Stimulated activated CD4-positive, alpha-beta T cell treated with anti-CD3 and anti-CD28 coated beads, Interleukin-4, amount 100 ng/mL, for 24 hours (primary cell): ENCODE measurements at places on chromosomes 3 and 15.
A peak's percentile ranks its signal among the peaks of the same experiment; 100 is the strongest.

DNA sequence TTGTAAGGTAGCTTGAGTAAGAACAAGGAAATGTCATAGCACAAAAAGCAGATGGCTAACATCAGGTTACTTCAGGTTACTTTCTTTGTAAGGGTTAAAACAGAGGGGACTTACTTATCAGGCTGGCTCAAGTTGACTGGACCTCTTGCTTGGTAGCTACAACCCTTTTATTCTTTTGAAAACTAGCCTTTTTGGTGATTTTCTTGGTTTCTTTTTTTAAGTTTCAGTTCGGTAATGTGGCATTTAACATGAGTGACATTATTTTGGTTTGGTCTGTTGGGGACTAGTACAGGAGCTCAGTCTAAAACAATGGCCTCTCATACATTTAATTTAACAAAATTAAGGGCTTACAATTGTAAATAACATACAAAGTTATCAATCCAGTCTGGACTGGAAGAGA is 621.4 kb downstream of the OTOL1 start:
- no peak for DNase-seq

GRCh38 chr3:24830230-24831152 is 335.8 kb upstream of the THRB start:
- DNase-seq = no peak

DNA sequence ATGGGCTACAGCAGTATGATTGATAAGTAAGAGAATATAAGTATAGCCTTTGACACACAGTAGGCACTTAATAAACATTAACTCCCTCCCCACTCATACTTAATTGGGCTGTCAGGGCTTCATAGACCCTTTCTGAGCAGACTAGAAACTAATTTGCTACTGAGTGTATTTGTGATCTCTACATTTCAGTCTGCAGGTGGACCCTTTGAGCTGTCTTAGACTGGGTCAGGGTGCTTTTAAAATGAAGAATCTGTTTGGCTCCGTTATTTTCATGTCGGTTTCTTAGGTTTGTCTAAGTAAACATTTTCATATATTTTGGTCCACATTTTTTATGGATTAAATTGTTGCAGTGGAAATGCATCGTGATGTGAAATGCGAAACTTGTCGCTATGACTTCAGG is 50.3 kb upstream of the SELENOK start:
- no peak for DNase-seq

DNA sequence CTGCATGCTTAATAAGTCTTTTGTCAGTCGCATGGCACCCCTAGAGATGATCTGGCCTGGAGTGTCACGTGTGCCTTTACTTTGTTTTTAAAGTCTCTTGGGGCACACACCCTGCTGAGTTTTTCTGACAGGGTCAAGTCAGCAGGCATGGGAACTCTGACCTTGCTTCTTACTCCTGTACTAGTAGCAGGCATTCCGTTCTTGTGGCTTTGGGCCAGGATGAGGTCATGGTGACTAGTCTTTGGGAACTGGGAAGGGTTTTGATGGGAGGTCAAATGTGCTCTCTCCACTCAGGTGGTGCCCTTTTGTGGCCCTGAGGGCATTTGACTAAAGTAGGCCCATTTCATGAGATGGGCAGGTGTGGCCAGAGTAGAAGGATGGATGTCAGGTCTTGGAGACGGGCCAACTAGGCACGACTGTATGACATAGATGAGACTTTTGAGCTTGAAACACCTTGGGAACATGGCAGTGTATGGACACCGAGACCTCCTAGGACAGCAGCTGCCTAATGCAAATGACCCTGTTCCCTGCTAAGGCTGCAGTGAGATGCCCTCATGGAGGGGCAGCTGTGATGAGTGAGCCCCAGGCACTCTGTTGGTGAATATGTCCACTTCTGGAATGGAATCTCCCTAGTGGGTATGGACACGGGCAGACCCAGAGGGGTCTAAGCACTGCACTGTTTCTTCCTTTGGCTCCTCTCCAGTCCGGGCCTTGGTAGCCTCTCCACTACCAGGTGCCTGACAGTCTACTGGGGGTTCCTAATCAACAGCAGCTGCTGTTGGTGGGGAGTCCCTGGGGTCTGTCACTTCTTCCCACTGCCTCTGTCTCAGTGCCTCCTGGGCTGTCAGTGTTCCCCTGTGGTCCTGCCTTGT is 16.4 kb downstream of the SRPRB start:
- DNase-seq = no peak

- no peak for DNase-seq
These were observed 6.3 kb downstream of the MTMR10 start for GRCh38 chr15:30985081-30985531.

DNA sequence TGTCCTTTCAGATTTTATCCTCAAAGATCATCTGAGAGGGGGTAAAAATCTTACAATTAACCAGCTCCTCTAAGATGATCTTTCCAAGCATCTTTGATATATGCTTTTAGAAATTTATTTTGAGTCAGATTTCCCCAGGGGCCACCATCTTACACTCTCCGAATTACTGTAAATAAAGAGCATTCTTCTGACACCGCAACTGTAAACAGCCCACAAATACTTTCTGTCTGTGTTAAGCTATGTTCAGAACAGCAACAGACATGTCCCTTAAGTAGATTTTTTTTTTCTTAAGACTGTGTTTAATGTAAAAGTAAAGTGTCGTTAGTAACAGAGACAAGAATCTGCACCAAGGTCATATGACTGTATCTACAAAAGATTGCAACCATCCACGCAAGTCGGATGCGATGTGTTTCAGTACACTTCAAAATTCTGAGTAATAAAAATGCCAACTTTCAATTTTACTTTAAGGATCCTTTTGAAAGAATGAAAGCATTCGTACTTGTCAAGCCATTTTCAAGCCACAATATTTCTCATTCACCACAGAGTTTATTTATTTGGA is 159.0 kb upstream of the KCNH8 start:
- no peak for DNase-seq

DNA sequence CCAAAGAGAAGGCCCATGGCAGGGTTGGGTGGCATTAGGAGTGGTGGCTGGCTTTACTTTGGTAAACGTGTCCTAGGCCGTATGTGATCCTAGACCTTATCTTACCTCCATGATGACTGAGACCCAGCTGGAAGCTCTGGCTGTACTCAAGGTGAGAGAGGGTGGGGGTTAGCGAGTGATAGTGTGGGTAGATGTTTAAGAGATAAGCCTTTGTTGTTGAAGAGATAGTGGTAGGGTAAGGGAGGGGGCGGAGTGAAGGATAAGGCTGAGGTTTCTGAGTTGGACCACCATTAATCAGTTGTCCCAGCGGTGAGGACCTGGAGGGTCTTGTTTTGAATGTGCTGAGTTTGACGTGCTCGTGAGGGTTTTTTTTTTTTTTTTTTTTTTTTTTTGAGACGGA is 61.5 kb upstream of the ULK4 start:
- peak; percentile 53 for DNase-seq

GRCh38 chr3:176590722-176591121 is 606.6 kb downstream of the TBL1XR1 start:
- DNase-seq = no peak

- no peak for DNase-seq
These were observed 993 bp downstream of the PLCL2 start for GRCh38 chr3:16885593-16886302.

- no peak for DNase-seq
These were observed 81.5 kb upstream of the CDIN1 start for GRCh38 chr15:36497901-36498300.

DNA sequence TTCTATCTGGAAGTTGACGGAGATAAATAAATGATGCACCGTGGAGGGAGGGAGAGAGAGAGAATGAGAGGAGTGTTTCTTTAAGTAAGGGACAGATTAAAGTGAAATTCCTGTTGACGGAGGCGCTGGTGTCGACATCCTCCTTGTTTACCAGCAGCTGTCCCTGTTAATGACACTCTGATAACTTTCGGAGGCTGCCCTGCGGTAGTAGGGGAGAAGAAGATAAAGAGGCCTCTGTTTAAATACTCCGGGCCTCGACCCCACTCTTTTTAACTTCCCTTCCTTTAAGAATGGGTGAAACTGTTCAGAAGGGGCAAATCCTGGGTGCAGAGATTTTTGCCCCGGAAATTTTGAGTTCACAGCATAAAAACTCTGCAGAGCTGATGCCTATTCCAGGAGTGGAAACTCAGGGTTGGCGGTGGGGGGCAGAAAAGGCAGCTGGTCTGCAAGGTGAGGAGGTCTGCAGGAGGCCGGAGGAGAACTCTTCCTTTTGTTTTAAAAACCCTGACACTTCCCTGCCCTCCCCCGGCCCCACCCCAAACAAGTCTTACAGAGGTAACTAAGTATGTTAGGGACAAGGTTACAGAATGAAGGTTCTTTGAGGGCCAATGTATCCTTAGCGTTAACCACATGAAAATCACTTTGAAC is 276.6 kb upstream of the NR2F2 start:
- DNase-seq = no peak

GRCh38 chr3:101812895-101813294 is 33.9 kb downstream of the NXPE3 start:
- no peak for DNase-seq

- no peak for DNase-seq
These were observed 408.8 kb upstream of the C2CD4B start for GRCh38 chr15:62573876-62574275.

DNA sequence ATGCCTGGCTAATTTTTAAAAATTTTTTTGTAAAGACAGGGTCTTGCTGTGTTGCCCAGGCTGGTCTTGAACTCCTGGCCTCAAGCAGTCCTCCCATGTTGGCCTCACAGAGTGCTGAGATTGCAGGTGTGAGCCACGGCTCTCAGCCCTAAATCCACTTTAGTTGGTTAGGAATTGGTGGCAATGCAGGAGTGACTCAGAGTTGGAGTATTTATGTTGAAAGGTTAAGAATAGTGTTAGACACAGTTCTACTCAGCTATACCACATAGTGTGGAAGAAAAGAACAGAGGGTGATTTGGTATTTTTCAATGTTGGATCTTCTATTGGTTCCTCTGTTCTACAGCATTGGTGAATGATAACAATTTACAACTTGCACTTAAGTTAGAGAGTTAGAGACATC is 7.6 kb downstream of the ZNF639 start:
- DNase-seq = no peak

DNA sequence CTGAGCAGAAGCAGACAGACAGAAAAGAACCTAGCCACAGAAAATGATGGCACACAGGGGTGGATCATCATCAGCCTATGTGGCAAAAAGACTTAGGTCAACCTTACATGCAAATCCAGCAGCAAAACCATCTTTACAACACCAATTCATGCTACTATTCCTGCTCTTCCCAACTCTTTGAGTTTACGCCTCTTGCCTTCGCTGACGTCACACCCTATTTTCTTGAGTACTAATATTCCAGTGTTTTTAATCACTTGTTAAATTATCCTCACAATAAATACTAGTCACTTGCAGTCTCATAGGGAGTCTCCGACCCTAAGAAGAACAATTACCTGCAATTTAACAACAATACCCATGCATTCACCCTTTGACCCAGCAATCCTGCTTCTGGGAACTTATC is 6.0 kb upstream of the PSMD6 start:
- no peak for DNase-seq

- no peak for DNase-seq
These were observed 42.9 kb downstream of the PXYLP1 start for GRCh38 chr3:141274411-141275031.

- DNase-seq = no peak
These were observed 62.2 kb upstream of the ALCAM start for GRCh38 chr3:105304487-105304886.

- DNase-seq = no peak
These were observed 211.3 kb downstream of the MYRIP start for GRCh38 chr3:40020689-40021088.

DNA sequence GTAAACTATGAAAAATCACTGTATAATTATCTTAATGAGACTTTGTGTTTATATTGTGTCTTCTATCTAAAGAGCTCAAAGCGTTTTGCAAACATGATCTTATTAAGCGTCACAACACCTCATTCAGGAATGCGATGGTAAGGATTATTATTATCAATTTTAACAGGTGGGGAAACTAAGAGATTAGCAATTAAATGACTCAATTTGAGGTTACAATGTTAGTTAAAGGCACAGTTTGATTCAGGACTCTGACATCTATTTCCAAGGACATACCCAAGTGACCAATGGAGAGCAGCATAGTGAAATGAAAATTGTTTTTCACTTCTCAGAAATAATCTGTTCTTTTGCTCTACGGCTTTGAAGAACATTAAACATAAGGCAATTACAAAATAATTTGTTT is 74.6 kb downstream of the FMN1 start:
- no peak for DNase-seq

- no peak for DNase-seq
These were observed 15.3 kb upstream of the PHC3 start for GRCh38 chr3:170196833-170197232.

DNA sequence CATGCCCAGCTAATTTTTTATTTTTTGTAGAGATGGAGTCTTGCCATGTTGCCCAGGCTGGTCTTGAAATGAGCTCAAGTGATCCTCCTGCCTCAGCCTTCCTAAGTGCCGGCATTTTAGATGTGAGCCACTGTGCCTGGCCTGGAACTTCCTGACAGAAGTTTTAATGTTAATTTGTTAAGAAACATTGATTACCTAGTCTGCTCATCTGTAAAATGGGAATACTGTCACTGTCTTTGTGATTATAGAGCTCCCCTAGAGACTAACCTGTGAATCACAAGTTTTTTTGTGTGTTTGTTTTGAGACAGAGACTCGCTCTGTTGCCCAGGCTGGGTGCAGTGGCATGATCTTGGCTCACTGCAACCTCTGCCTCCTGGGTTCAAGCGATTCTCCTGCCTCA is 4.3 kb upstream of the EIF3J start:
- DNase-seq = no peak

- no peak for DNase-seq
These were observed 7.9 kb downstream of the PCLAF start for GRCh38 chr15:64373360-64373759.

DNA sequence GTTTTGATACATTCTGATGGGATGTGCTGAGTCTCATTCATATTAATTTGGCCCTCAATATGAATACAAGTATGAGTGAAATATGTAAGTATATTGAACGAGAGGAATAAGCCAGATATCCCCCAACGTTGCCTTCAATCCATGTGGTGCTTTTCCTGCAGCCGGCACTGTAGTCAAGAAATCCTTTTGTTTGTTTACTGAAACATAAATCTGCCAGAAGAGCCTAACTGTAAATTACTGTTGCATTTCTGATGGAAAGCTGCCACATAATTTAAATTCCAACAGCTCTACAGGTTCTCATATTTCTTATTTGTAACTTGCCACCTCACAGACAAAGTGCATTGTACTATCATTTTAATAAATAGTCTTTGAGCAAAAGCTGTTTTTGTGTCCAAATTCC is 314.0 kb downstream of the KBTBD8 start:
- DNase-seq = no peak

DNA sequence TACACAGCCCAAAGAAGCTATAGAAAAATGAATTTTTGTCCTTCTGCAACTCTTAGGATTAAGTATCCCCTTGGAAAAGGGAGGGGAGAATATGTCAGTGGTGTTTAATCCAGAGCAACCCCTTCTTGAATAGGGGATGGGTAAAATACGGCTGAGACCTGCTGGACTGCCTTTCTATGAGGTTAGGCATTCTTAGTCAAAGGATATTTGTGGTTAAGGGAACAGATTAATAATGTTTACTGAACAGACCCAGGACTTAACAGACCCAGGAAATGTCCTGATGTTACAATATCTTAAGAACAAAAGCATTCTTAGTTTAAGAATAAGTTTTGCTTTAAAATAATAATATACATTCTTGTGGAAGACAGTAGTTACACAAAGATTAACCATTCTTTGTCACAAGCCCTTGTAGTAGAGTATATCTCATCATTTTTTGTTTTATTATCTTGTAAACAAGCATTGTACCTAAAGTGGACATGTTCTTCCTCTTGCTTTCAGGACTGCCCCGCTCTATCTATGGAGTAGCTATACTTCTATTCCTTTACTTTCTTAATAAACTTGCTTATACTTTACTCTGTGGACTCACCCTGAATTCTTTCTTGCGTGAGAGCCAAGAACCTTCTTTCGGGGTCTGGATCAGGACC is 43.8 kb upstream of the B3GALNT1 start:
- no peak for DNase-seq

GRCh38 chr3:183278479-183279088 is 25.5 kb downstream of the B3GNT5 start:
- DNase-seq = no peak
